ENCODE measurements at places on chromosomes 11 and 22. TPM values are rescaled to one million over a fixed set of nuclear protein-coding genes. Genes with fewer than 3 reads are reported as not detected.

The SCGB2A2 gene
- total RNA-seq: not detected

The OR52E2 gene
- total RNA-seq: not detected

The MS4A4A gene
- total RNA-seq: 0.26 TPM

The OR8K5 gene
- not detected for total RNA-seq

The DRD2 gene
- total RNA-seq: not detected

The APOL5 gene
- not detected for total RNA-seq

The RHOG gene
- 107 TPM for total RNA-seq

The BAIAP2L2 gene
- 2.1 TPM for total RNA-seq

The CD3E gene
- total RNA-seq: 590 TPM

The HSPB2 gene
- total RNA-seq: not detected

The PRDM11 gene
- total RNA-seq: 12.5 TPM

The MMP27 gene
- not detected for total RNA-seq

The MMP3 gene
- total RNA-seq: not detected

All from T-cell (primary cell).